ENCODE measurements at places on chromosomes 6 and 20. TPM values are rescaled to one million over a fixed set of nuclear protein-coding genes. Genes with fewer than 3 reads are reported as not detected.

ADAM33 gene
- 0.90 TPM for total RNA-seq

PDE10A gene
- total RNA-seq = 0.94 TPM

CDC25B gene
- total RNA-seq = 21.1 TPM

DNA sequence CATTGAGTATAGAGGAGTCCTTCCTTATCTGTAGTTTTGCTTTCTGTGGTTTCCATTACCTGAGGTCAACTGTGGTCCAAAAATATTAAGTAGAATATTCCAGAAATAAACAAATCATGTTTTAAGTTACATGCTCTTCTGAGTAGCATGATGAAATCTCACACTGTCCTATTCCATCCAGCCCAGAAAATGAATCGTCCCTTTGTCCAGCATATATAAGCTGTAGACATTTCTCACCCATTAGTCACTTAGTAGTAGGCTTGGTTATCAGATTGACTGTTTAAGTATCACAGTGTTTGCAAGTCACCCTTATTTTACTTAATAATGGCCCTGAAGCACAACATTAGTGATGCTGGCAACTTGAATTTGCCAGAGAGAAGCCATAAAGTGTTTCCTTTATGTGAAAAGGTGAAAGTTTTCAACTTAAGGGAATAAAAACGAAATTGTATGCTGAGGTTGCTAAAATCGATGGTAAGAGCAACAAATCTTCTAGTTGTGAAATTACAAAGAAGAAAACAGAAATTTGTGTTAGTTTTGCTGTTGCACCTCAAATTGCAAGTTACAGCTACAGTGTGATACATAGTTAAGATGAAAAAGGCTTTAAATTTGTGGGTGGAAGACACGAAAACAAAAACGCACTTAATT lies 198.6 kb upstream of the SIM1 start:
- DNase-seq = no peak

DNA sequence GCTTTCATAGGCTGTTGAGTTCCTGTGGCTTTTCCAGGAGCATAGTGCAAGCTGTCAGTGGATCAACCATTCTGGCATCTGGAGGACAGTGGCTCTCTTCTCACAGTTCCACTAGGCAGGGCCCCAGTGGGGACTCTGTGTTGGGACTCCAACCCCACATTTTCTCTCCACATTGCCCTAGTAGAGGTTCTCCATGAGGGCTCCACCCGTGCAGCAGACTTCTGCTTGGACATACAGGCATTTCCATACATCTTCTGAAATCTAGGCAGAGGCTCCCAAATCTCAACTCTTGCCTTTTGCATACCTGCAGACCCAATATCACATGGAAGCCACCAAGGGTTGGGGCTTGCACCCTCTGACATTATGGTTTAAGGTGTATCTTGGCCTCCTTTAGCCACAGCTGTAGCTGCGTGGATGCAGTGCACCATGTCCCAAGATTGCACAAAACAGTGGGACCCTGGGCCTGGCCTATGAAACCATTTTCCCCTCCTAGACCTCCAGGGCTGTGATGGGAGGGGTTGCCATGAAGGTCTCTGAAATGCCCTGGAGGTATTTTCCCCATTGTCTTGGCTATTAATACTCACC lies 645.9 kb upstream of the CITED2 start:
- no peak for DNase-seq

GRCh38 chr6:11808054-11808453 lies 29.5 kb upstream of the ADTRP start:
- DNase-seq = no peak

DNA sequence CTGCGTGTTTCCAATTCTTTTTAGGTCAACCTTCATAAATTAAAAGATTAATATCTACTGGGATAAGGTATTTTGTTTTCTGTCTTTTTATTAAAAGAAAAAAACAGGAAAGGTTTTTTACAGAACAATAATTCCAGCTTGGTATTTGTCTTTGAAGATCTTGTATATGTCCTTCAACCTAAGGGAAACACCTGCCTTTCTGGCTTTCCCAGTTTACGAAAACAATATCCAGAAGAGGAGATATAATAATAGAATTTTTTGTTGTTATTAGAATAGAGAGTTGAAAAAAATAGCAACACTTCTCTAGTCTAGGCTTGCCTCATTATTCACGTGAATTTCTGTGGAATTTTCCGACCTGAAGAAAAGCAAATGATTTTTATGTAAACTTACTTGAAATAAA lies 37.9 kb upstream of the CCN2 start:
- DNase-seq = no peak
